ENCODE measurements at places on chromosomes 3 and 15.
A peak's percentile ranks its signal among the peaks of the same experiment; 100 is the strongest.

DNA sequence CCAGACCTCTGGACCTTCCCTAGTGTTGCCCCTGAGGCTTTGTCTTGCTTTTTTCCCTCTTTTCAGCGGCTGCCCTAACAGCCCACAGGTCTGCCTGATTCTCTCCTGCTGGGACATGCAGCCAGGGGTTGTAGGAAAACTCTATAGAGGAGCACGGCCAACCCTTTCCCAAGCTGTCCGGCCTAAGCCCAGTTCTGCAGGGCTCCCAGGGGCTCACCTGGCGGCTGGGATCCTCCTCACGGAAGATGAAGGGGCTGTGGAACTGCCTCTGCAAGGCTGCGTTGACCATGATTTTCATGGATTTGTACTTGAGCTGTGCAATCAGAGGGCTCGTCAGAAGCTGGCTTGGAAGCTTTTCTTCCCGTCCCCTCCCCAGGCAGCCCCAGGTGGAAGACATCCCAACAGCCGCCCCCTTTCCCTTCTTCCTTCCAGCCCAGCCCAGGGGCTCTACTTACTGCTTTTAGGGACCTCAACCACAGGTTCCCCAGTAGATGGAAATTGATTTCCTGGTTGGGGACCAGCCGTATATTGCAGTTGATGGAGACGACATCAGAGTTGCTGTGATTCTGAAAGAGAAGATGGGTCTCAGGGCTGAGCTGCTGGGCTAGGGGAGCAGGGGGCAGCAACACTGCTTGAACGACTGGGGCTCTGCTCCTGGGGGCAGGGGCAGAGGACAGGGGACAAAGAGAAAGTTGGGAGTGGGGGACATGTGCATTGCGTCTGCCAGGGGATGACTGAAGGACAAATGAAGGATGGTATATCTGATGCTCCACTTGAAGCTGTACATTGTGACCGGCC lies 29.8 kb downstream of the FEM1B start:
- no peak for DNase-seq

- no peak for DNase-seq
These were observed 955.0 kb upstream of the ALCAM start for GRCh38 chr3:104411757-104412156.

GRCh38 chr3:164380156-164380555 lies 698.1 kb downstream of the SI start:
- no peak for DNase-seq

GRCh38 chr3:195258449-195259153 lies 12.4 kb downstream of the XXYLT1 start:
- no peak for DNase-seq

DNA sequence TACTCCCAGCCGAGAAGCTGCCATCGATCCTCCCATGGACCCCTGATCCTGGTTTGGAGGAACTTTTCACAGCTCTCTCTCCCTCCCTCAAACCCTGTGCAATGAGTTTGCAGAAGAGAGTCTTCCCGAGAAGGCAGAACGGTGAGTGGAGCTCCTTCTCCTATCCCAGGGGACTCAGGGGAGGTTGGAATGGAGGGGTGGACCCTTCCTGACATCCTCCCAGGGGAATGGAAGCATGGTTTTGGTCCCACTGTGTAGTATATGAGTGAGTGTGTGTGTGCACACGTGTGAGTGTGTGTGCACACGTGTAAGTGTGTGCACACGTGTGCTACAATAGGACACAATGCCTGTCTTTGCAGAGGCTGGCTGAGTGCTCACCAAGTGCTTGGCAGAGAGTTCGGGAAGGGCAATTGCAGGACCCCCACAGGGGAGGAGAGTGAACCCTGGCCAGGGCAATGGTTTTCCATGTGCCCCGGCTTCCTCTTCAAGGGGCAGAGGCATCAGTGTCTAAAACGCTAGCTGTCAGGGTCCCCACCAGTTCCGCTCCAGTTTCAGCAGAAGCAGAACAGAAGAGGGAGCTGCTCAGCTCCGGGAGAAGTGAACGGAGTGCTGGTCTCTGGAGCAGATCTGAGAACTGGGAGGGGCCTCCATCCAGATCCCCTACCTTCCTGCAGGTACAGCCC lies 13.8 kb upstream of the IL16 start:
- DNase-seq, result no peak

- DNase-seq, result no peak
These were observed 146.8 kb downstream of the PCCB start for GRCh38 chr3:136396916-136397315.

DNA sequence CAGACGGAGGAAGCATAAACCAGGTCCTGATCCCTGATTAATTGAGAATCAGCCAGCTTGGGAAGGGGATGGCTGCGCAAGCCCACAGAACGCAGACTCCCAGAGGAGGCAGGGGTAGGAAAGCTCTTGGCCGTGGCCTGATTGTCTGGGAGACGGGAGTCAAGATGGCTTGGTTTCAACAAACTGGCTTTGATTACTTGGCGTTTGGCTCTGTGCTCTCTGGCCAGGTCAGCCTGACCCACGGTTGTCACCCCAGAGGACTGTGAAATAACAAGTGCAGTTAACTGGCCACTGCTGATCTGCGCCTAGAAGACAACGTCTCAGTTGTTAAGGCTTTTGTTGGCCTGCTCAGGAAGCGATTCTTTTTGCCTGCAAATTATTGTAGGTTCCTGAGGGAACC lies 387.0 kb upstream of the PROK2 start:
- DNase-seq, result no peak

DNA sequence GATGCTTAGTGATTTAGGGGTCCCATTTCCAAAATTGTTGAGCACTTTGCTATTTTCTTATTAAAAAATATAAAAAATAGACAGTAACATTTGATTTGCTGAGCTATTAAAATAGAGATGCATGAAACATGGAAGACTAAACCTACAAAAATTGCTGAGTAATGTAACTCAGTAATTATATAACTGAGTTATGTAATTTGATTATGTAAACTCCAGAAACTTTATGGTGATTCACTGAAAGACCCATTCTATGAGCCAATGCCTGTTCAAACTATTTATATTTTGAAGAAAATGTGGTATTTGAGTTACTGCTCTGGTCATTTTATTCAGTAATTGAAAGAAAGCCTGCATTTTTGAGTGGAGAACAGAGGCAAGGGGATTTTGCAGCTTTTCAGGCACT lies 1221.5 kb upstream of the ALCAM start:
- no peak for DNase-seq

DNA sequence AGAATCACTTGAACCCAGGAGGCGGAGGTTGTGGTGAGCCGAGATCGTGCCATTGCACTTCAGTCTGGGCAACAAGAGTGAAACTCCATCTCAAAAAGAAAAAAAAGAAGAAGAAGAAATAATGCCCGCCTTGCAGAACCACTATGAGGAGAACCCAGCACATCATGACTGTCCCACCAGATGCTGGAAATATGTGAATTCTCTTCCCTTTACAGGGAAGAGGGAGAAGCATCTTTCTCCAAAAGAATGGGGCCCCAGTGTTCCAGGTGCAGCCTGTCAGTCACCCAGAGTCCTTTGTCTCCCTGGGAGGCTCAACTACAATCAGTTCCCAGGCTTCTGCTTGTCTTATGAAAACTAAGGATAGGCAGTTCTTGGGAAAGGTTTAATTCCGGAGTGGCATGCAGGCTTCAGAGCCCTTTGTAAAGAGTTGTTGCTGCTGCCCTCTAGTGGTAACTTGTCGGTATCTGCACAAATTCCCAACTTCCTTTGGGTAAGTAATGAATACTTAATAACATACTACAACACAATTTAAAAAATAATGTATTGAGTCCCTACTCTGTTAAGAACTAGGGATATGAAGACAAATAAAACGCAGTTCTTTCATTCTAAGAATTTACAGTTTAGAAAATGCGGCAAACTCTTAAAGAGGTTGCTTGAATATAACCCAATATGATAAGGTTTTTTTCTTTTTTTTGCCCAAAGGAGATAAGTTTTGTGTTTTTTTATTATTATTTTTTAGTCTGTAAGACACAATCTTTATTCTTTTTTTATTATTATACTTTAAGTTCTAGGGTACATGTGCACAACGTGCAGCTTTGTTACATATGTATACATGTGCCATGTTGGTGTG lies 18.6 kb upstream of the TICRR start:
- DNase-seq, result peak; percentile 85

DNA sequence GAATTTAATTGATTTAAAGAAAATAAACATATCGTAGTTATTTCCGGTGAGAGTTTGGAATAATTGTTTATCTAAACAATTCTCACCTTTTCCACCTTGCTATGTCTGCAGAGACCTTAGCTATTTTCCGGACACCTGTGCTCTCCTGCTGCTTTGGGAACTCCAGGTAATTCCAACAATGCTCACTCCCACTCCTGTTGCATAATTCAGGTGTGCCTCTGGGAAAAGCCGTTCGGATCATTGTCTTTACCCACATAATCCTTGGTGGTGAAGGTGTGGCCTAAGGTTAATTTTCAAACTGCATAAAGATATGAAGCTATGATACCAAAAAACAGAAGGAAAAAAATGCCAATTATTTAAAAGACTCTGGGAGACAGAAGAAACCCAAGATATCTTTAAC lies 59.4 kb downstream of the LDHAL6B start:
- no peak for DNase-seq

GRCh38 chr3:184037816-184038215 lies 6.3 kb downstream of the HTR3D start:
- no peak for DNase-seq

- no peak for DNase-seq
These were observed 30.1 kb upstream of the MNS1 start for GRCh38 chr15:56495053-56495452.

DNA sequence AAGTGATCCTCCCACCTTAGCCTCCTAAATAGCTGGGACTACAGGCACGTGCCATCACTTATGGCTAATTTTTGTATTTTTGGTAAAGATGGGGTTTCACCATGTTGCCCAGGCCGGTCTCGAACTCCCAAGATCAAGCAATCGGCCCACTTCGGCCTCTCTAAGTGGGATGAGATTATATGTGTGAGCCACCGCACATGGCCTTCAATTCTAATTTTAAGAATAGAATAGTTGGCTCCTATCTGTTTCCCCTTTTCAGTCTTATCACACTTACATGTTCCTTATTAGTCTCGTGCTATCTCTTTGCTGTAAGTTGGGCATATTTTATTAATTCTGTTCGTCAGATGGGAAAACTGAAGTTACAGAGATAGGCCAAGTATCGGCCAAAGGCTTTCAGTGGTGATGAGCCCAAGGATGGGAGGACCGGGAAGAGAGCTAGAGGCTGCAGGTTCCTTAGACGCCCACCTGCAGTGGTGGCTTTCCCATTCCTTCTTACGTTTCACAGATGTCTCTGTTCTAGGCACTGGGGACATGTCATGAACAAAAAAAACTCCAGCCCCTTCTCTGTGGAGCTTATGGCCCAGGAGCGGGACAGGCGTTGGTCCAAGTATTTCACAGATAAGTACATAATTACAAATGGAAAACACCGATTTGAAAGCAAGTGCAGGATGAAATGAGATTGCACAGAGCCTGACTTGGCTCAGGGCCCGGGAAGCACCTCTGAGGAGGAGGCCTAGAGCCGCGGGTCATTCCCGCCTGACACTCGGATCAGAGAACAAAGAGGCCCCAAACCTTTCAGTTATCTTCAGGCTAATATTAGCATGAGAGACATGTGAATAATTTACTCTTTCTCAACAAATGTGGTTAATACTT lies 91.1 kb upstream of the KLF13 start:
- peak; percentile 86 for DNase-seq

DNA sequence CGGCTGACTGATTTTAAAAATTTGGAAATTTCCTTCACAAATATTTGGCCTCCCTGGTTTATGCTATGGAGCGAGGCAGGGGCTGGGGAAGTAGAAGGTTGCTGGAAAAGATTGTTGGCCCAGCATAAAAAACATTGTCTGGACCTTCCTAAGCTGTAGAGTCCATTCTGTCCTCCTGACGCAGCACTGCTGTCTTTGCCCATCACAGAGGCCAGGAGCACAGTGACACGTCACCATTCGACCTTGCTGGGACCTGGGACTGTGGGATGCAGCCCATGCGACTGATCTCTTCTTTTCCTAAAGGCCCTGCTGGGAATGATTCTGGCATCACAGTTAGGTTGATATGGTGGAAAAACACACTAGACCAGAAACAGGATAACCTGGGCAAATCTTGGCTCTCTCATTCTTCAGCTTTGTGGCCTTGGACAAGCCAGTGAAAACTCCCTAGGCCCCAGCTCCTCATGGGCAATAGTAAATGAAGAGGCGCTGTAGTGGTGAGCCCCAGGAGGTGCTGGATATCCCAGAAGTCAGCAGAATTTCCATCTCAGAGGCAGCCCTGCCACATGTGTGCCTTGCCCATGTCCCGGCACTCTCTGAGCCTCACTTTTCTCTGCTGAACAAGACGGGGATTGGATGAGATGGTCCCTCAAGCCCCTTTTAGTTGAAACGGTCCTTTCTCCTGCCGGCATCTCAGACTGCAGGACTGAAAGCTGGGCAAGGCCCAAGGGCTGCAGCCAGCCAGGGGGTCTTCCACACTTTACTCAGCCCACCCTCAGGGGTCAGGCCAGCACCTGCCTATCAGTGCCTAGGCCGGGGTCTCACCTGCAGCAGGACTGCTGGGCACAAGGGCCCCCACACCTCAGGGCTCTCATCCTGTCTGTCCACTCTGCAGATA lies 69.6 kb downstream of the SENP2 start:
- DNase-seq, result no peak

DNA sequence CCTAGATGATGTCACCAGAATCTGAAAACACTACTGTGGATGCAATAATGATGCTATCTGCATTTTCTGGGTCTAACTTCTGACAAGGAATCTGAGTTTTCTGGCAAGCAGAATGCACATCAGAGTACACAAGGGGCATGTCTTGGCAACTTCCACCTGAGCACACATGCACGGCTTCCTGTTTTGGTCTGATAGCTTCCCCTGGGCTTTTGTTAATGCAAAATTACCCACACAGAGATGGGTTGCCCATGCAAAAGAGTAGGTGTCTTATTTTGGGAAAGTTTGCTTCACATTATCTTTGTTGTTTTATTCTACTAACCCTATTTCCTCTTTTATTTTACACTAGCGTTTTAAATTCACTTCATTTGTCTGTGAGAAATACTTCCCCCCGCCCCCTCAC lies 74.2 kb upstream of the SATB1 start:
- DNase-seq, result no peak

DNA sequence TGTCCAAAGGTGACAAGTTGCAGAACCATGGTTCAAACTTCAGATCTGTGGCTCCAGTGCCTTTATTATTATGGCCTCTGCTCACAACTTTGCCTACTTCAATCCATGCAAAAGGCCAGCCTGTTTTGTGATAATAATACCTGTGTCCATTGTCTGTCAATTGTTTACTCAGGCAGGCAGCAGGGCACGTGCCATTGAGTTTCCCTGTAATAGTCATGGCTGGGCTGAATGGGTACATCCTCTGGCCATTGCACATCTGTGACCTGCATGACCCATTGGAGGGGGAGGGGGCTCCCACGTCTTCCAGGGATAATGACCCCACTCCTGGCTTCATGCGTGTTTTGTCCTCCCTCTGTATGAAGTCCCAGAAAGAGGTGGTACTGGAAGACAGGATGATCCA lies 215.4 kb downstream of the SSR3 start:
- DNase-seq, result no peak

DNA sequence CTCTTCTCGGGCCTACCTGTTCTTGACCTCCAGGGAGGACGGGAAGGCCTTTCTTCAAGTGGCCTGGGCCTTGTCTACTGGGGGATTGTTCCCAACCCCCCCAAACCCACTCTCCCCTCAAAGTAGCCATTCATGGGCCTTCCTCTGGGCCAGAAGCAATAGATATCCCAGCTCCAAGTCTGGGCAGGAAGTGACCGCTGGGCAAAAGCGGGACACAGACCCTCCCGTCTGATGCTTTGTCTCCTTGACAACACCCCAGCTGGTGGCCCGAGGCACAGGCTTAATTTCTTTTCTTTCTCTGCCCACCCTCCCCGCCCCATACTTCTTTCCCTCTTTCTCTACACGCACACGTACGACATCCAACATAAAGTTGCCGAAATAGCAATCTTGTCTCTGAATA lies 41.4 kb upstream of the FEZF2 start:
- no peak for DNase-seq
